ENCODE measurements at places on chromosomes 1 and 21.

- DNase-seq: no peak
Observed at GRCh38 chr1:85262985-85263384, 3.5 kb upstream of the C1orf52 start.

- no peak for DNase-seq
Observed at GRCh38 chr1:22105611-22106207, 37.2 kb downstream of the WNT4 start.

DNA sequence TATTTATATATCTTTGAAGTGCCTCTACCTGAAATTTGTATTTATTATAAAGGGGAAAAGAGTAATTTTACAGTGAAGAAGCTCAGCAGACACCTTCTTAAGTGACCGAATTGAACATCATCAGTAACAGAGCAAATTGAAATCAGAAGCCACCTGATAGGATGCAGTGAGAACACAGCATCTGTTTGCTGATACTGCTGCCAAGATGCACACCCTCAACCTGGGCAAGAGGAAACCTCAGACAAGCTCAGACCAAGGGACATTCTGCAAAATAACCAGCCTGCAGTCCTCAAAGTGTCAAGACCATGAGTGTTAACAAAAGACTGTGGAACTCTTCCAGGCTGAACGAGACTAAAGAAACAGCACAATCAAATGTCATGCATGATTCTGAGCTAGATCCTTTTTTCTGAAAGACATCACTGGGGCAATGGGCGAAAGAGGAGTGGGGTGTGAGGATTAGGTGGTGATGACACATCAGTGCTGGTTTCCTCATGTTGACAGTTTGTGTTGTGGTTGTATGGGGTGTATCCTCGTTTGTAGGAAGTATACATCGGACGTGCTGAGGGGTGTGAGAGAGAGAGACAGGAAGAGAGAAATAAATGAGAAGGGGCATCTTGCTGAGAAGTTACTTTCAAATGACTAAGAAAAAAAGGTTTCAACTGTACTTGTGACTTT lies 103.7 kb downstream of the ABCA4 start:
- DNase-seq: no peak

DNA sequence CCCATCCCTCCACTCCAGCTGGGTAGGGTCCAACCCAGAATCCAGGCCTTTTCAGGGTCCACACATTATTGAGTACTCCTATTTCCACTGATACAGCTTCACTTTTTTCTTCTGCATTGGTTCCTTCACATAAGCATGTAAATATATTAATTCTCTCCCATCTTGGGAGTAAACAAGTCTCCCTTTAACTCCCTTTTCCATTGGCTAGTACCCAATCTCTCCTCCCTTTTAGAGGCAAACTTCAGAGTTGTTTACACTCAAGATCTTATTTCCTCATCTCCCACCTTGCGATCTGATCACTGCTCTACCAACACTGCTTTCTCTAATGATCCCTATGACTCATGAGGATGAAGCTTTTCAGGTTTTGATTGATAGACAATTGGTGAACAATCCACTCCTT lies 20.3 kb downstream of the DMAP1 start:
- DNase-seq: no peak

DNA sequence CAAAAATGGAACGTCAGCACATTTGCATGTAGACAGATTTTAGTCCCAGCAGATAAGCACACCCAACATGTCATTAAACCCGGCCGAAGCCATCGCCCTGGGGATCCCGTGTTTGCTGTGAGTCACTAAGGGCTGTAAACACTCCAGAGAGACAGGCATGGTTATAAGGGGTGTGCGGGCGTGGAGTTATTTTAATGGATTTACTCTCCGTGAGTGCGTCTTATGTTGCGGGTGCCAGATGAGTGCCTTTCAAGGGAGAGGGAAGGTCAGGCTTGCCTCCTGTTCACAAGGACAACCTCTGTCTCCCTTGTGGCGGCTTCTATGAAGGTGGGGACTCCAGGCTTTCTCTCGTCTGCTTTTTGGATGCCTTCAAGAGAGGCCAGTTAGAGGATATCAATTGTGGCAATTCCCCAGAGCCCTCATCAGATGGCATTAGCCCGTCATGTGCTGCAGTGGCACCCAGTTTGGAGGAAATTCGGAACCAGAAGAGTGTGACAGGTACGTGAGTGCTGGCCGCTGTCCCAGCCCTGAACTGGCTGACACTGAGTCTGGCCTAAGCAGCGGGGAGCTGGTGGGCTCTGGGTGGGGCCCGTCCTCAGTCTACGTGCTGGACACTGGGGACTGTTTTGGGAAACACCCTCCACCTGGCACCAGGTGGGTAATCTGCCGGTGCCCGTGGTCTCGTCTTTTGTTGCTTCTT lies 223.8 kb upstream of the TMEM51 start:
- DNase-seq: no peak

GRCh38 chr1:209583408-209583807 lies at the start of gene CAMK1G:
Gene CAMK1G, plus strand, starts transcription at chr1:209583714. Its CDS starts 11,270 bp downstream, at chr1:209594984.
- no peak for DNase-seq

DNA sequence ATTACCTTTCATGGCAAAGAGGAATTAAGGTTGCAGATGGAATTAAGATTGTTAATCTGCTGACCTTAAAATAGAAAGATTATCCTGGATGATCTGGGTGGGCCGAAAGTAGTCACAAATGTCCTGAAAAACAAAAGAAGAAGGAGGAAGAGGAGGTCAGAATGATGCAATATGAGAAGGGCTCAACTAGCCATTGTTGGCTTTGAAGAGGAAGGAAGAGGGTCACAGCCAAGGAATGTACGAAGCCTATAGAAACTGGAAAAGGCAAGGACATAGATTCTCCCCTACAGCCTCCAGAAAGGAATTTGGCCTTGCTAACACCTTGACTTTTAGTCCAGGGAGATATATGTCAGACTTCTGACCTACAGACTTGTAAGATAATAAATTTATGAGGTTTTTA lies 39.4 kb upstream of the FMOD start:
- no peak for DNase-seq

DNA sequence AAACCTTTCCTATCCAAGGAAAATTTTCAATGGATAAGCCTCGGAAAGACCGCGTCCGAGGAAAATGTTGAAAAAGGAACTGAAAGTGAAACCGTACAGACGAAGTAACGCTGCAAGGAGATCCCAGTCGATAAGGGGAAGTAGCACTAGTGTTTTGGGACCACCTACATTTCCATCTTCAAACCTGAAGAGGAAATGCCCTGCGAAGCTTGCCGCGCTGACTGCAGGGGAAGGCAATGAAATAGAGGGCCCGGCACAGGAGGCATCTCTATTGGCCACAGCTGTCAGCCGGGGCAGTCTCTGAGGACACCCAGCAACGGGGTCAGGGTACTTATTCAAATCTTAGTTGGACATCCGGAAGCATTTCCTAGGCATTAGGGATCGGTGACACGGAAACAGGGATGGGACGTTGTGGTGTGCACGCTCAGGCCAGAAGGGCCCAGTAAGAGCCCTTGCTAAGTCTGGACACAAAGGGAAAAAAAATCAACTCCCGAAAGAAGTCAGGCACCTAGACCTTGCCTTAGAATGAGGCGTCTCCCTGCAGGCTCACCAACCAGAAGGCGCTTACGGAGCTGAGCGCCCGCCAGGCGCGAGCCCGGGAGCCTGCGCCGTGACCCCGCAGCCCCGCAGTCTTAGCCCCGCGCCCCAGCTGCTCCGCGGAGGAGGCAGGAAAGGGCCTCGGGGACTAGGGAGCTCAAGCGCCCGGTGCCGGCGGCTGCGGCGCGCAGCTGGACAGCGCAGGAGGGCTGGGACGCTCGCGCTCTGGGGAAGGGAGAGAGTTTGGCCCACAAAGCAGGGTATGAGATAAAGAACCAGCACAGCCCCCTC lies 655 bp downstream of the USF1 start:
- DNase-seq: no peak

- no peak for DNase-seq
Observed at GRCh38 chr1:82614090-82614489, 813.4 kb downstream of the ADGRL2 start.

- DNase-seq: no peak
Observed at GRCh38 chr1:57470036-57470435, 46.2 kb upstream of the DAB1 start.

DNA sequence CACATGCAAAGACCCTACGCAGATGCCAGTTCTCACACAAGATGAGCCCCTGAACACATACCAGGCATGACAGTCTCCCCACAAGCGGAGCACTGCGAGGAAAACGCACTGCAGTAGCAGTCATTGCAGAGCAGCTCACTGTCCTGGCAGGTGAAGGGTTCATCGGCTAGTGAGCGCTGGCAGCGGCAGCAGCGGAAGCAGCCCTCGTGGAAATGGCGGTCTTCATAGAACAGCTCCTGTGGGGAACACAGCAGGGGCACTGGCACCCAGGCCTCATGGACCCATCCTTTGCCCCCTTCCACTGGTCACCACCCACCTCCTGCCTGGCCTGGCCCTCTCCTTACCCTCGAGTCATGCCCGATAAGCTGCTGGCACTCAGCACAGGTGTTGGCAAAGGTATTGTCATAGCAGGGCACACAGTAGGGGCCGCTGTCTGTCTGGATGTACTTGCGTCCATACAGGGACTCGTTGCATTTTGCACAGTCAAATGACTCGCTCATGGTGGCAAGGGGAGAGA lies 6.3 kb downstream of the FHL3 start:
- no peak for DNase-seq

DNA sequence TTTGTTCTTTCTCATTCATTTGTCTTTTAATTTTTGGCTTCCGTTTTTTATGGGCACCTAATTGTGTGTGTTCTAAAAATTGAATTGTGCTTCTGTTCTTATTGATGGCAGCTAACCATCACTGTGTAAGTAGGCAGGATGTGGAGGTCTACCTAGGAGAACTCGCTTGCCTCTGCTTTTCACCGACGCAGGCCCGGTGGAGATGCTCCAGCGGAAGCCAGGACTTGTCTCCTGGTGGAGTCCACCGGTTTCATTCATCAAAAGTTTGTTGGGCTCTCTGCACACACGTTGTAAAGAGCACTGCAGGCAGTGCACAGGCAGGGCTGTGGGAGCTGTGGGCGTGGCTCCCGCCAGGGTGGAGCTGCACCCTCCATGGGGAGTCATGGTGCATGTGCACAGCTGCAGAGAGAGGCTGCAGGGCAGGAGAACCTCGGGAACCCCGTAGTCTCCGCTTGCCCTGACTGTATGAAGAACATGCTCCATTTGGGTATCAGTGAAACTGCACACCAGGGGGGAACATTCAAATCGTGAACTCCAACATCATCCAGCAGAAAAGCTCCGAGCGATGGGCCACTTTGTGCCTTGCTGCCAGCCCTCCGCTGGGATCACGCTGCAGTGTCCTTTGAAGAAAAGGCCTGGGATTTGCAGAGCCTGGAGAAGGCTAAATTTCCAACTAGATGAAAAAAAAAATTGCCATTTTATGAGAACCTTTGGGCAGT lies 6.0 kb upstream of the C1orf174 start:
- no peak for DNase-seq

GRCh38 chr1:234408757-234409156 lies 35.5 kb downstream of the COA6 start:
- DNase-seq: peak; percentile 24

DNA sequence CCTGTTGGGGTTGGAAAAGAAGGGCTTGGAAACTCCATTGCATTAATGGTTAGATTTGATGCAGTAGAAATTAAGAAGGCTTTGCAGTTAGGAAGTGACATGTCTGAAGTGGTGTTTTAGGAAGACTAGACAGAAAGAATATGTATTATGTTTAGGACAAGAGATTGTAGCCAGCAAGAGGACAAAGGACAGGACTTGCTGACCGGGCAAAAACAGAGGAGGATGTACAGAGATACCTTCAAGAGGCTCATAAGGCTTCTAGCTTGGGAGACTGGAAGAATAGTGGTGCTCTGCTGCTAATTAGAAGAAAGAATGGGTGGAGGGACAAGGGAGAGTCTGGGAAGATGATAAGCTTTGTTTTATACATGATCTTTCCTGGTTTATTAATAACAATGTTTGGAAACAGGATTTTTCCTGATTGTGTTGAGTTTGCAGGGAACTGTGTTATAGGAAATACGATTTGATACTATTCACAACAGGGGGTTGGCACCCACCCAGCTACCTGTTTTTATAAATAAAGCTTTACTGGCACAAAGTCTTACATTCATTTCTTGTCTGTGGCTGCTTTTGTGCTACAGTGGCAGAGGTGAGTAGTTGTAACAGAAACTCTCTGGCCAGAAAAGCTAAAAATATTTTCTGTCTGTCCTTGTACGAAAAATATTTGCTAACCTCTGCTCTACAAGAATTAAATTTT lies 37.1 kb upstream of the TMCO2 start:
- no peak for DNase-seq

DNA sequence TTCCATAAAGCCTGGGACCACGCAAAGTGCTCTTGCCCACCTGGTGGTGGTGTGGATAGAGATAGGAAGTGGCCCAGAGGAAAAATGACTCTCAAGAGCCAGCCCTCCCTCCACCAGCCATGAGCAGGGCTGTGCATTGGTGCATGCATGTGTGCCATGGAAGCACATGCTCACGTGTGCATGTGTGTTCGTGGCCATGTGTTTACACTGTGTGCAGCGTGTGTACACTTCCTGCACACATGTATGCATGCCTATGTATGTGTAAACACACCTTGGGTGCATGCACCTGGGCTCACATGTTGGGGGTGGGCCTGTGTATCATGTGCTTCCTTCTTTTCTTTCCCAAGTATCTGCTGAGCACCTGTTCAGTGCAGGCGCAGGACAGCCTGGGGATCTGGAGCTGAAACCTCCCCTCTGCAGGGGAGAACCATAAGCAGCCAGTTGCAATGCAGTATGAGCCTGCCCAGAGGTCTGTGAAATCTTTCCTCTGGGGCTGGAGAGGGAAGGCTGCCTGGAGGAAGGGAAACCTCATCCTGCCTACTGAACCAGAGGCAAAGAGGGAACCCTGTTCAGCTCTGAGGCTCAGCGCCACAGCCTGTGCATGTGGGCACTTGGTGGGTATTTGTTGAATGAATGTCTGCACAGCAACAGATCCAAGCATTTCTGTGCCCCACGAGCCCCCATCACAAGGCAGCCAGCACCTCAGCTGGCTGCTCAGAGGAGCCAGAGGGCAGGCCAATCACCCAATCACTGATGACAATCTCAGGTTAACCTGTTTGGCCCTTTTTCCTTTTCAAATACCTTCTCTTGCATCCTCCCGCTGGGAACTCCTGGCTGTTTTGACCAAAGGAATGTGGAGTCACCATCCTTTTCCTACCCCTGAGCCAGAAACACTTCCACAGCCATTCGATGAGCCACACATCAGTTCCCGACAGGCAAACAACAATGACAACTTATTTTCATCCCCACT lies 327.0 kb downstream of the NPHP4 start:
- no peak for DNase-seq

- DNase-seq: no peak
Observed at GRCh38 chr1:246794828-246795671, 70.8 kb downstream of the SCCPDH start.

GRCh38 chr1:37807220-37807554 lies 403 bp upstream of the C1orf122 start:
- no peak for DNase-seq

- DNase-seq: no peak
Observed at GRCh38 chr1:77900687-77901293, 12.4 kb downstream of the NEXN start.

DNA sequence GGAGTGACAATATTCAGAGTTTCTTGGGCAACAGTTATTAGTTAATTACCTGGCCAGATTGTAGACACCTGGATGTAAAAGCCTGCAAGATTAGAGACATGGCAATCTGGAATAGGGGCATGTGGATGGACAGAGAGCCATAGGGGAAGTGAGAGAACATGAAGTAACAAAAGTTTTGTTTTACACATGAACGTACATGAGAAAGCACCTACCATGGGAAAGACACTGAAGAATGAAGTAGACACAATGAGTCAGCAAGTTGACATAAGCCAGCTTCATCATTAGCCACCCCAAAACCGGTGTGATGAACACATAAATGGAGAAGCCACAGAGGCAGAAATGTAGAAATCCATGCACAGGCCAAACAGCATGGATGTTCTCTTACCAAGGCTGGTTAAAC lies 462.1 kb upstream of the C1orf87 start:
- DNase-seq: no peak

- peak; percentile 49 for DNase-seq
Observed at GRCh38 chr1:223748773-223749733, 36.7 kb downstream of the CAPN2 start.
